ENCODE measurements at places on chromosomes 7 and 10.

GRCh38 chr10:132670546-132671227, 115.3 kb downstream of the NKX6-2 start:
- no peak for DNase-seq

DNA sequence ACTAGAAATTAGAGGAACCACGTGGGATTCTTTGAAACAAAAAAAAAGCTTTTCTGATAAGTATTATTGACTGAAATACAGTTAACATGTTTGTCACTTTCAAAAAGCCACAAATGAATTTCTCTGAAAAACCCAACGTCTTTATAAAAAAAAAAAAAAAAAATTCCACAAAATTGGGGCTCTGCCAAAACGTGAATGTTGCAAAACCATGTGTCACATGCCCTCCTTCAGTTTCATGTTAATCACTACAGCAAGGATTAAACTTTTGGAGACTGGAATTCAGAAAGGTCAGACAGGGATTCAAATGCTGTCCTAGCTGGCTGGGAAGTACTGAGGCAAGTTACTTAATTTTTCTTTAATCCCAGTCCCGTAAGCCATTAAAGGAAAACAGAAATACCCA, 278.0 kb upstream of the KLF14 start:
- no peak for DNase-seq

GRCh38 chr10:43160046-43160920, 22.0 kb downstream of the CSGALNACT2 start:
- DNase-seq: no peak

DNA sequence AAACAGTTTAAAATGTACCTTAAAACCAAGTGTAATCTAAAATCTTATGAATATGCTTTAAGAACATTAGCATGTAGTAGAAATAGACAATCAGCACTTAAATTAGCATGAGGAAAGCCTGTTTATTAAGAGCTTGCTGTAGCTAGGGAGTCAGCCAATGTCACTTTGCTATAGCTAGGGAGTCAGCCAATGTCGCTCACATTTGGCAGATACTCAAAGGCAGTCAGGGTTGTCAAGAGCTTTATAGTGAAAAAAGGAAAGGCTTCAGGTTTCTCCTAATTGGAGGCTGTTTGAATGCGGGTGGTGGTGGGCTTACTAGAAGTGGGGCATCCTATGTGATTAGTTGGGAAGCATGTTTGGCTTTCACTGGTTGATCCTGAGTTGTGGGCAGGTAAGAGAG, 226.2 kb upstream of the DGKB start:
- DNase-seq: no peak

DNA sequence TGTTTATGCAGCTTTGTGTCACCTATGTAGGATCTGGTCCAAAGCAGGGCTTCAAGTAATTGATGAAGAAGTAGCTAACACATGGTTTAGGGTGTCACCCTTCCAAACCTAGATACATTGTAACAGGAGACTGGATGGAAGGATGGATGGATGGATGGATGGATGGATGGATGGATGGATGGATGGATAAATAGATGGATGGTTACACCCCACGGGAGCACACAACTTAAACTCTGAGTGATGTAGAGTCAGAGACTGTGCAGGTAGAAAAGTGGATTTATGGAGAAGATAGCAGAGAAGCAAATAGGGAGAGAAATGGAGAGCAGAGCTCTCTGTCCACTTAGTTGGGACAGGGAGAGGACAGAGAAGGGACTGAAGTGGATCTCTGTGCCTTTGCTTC, 78.4 kb downstream of the NHLRC2 start:
- DNase-seq: no peak

DNA sequence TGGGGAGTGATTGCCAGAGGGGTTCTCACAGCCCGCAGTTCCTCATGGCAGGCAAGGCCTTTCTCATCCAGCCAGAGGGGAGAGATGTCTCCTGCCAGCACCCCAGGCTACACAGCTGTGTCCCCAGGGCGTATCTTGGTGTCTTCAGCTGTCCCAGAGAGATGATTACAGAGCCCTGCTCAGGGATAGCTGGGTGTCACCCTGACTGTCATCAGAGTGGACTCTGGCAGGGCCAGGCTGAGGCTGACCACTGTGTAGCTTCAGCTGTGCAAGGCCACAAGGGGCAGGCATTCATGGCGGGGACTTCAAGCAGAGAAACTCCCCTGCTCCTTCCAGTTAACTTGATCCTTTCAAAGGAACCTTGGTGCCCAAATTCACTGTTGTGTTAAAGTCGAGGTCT, 124.2 kb downstream of the RGS10 start:
- DNase-seq: no peak

DNA sequence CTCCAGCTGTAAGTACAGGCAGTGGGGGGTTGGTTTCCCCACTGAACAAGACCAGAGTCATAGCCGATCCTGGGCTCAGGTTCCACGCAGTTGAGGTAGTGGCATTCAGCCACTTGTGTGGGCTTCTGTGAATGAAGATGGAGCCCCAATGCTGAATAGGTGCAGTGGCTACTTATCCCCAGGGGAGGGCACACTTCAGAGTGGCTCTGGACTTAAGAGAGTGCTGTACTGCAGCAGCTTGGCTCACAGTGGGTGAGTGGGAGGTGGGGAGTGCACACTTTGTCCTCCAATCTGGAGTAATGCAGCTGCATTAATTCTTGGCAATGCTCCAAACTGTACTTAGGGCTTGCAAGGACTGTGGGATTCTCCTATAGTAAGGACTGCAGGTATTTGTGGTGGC, 81.9 kb downstream of the BUB3 start:
- no peak for DNase-seq

- no peak for DNase-seq
Measured at GRCh38 chr7:96285579-96285978, 36.3 kb downstream of the SLC25A13 start.

DNA sequence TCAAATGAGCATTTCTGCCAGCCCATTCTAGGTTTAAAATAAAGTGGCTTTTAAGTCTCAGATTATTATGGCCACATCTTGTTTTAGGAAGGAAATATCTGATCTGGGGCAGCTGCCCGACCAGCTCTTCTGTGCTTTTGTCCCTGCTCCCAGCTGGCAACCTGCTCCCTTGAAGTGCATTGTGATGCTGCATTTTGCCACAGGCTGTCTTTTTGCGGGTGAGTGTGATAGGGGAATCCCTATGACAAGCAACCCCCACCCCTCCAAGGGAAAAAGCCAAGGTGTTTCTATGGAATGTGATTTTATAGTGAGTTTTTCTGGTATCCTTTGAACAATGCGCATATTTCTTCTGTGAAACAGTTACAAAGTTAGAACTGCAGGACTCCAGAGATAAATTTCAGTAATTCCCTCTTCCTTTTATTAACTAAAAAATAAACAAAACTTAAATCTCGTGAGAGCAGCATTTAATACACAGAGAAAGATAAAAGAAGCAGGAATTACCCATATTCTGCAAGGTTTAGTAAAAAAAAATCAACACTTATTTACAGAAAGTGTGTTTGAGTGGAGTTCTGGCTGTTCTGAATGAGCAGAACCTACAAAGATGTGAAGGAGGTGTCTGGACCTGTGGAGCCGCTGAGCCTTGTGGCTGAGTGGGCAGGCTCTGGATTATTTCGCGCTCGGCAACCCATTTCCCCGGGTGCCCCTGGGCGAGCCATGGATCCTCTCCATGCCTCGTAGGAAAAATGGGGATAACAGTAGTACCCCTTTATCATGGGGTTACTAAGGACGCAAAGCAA, 10.1 kb upstream of the HPS1 start:
- DNase-seq: no peak

DNA sequence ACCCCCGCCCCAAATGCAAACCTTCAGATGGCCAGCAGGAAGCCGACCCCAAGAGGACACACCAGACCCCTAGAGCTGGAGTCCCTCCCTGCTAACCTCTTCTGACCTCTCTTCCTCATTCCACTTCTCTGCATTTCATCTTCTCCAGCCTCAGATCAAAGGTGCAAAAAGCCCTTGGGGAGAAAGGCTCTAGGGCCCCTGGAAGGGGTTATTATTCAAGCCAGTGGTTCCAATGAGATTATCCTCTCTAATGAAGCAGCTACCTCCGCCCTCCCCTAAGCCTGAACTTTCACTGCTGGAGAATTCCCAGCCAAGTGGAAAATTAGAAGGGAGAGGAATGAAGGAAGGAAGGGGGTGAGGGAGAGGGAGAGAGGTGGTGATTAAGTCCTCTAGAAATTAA, 343.9 kb downstream of the PLXNA4 start:
- no peak for DNase-seq

GRCh38 chr10:101007099-101007711, 7.6 kb downstream of the LZTS2 start:
- DNase-seq: no peak

DNA sequence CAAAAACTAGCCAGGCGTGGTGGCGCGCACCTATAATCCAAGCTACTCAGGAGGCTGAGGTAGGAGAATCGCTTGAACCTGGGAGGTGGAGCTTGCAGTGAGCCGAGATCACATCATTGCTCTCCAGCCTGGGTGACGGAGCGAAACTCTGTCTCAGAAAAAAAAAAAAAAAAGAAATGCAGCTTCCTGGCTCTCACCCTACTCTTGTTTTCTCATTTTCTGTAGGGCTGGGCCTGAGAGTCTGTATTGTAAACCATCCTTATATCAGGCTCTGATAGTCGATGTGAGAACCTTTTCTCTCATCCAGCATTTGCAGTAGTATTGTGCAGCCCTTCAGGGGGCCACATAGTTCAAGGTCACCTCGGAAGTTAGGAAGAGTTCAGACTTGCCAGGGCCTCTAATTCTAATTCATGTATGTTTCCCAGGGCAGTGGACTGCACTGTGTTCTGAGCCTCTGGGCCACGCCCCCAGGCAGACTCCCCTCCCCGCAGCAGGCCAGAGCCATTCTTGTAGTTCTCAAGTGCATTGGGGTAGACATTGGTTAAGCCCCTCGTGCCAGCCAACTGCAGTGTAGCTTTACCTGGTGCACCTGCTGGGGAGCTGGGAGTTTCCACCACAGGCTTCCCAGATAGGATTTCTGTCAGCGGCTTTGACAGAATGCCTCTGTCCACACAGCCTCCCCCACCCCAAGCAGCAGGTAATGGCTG, 38.3 kb upstream of the PDCD4 start:
- DNase-seq: no peak

DNA sequence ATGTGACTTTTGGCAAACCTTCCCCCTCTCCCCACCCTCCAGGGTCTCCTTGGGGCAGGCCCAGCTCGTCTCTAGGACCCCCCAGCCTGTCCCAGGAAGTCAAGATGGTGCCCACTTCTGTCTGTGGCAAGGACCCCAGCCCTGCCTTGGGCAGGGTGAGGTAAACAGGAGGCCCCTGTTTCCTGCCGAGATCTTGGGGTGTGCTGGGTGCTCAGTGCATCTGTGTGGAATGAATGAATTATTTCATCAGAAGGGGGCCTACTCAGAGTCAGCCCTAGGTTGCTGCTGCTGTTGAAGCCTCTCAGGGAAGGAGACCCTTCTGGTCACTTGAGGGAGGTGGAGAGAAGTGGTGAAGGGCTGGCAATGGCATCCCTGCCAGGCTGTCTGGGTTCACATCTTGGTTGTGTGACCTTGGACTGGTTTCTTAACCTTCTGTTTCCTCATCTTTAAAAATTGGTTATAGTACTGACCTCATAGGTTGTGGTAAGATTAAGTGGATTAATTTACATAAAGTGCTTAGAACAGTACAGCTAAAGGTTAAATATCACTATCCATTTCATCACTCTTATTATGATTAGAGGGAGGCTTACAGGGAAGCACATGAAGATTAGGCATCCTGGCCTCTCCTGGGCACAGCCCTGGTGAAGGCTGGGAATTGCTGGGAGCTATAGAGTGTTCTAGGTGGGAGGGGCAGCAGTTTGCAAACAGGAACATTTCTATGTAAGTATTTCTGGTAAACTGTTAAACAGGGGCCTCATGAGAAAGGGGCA, 67.7 kb downstream of the ZMIZ1 start:
- DNase-seq: no peak

DNA sequence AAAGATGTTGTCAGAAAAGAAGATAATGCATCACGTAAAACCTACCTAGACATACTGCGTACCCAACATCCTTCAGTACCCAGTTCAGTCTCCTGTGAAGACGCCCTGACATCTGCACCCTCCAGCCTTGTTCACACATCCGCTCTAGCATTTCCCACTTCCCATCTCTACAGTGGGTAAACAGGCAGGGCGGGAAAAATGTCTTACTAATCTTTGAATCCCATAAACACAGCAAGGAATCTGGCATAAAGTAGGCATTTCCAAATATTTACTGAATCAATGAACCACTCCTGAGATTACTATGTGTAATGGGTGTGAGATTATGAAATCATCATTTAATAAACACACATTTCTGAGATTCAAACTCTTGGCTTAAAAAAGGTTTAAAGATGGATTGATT, 132.8 kb downstream of the GLI3 start:
- no peak for DNase-seq

GRCh38 chr7:105199386-105199785, 185.4 kb downstream of the KMT2E start:
- DNase-seq: no peak

- no peak for DNase-seq
Measured at GRCh38 chr7:151051108-151051507, 2.8 kb downstream of the ASIC3 start.

DNA sequence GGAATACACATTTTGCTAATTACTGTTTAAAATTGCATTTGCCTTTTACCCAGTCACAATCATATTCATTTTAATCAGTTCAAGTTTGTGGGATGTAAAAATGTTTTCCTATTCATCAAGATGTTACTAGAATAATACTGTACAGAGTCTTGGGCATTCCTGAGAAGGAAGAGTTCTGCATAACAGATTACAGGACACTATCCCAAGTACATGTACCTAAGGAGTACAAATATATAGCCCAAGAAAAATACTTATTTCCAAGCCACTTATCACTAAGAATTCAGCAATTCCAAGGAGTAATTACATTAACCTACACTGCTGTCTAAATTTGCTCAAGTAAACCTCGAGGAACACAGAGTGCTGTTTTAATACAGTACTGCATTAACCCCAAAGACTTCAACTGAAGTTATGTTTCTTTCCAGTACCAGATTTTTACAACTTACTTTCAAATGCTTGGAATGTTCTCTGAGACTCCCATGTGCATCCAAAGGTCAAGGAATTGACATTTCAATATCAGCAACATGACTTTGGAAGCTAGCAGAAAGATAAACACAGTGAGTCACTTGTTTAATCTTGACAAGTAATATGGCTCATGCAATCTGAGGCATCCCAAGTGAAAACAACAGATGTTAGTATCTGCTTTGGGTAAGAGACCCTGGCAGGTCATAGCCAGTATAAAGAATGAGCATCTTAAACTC, 125.4 kb upstream of the BET1 start:
- DNase-seq: no peak

Data from stimulated activated CD4-positive, alpha-beta T cell treated with anti-CD3 and anti-CD28 coated beads, Interleukin-1b, Interleukin-23, amount 100 ng/mL, for 1 hour (primary cell).